ENCODE measurements at places on chromosomes 11 and 22. TPM values are rescaled to one million over a fixed set of nuclear protein-coding genes. Genes with fewer than 3 reads are reported as not detected.

- no peaks in the 10 kb centered on the region for H3K36me3 ChIP-seq
- no peak overlapping the region for H3K27ac ChIP-seq
- H3K4me3 ChIP-seq = no peak overlapping the region
- H3K4me1 ChIP-seq = no peaks in the 10 kb centered on the region
- no peaks in the 10 kb centered on the region for H3K27me3 ChIP-seq
- no peak for DNase-seq
Observed at GRCh38 chr11:70307176-70307575, 36.7 kb downstream of the PPFIA1 start.

DNA sequence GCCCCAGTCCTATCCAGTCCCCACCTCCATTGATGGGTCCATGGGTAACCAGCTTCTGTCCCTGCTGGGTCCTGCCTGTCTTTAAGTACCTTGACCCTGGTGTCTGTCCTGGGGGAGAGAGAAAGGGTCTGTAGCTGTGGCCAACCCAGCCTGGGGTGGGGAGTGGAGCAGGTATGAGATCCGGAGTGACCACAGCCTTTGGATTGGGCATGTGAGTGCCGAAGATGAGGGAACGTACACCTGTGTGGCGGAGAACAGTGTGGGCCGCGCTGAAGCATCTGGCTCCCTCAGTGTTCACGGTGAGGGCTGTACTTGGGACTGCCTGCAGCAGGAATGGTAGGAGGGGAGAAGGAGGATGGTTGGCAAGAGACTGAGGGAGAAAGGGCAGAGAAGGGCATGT lies 5.2 kb downstream of the ROBO3 start:
- H3K4me3 ChIP-seq = no peak overlapping the region
- peaks cover 34% of the 10 kb centered on the region for H3K27me3 ChIP-seq
- H3K4me1 ChIP-seq = no peaks in the 10 kb centered on the region
- no peak for DNase-seq

- DNase-seq = no peak
- H3K36me3 ChIP-seq = no peaks in the 10 kb centered on the region
- no peaks in the 10 kb centered on the region for H3K4me1 ChIP-seq
- H3K27me3 ChIP-seq = no peaks in the 10 kb centered on the region
Observed at GRCh38 chr11:122393209-122393860, 262.2 kb upstream of the UBASH3B start.

DNA sequence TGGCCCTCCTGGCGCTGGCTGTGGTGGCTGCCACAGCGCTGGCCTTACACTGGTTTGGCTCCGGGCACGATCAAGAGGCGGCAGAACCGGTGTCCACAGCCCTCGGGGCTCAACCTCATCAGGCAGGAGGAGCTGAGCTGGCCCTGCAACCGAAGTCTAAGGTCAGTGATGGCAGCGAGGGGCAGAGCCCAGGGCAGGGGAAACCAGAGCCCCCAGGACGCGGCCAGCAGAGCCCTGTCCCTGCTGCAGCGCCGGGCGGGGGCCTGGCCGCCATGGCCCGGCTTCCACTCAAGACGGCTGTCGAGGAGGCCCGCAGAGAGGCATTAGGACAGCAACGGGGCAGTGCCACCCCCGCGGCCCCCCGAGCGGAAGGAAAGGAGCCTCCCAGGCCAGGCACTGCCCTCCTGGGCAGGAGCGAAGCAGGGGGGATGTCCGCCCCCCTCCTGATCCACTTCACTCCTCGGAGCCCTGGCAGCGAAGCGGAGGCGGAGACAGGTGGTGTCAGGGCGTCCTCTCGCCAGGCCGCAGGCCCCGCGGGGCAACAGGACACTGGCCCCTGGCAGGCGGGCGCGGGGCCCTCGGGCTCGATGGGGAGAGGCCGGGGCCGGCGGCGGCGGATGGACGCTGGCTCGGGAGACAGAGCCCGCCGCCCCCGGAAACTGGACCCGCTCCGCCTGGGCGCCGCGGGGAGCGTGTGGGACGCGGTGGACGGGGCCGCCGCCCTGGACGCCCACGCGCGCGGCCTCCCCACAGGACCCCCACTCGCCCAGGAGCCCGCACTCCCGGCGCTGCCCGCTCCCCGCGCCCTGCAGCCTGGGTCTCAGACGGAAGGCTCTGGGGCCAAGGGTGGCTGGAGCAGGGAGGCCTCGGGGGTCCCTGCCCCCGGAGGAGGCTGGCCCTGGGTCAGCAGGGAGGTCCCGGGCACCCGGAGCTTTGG lies 895 bp downstream of the KLHDC7B start:
- no peak overlapping the region for H3K4me3 ChIP-seq
- H3K27me3 ChIP-seq = no peaks in the 10 kb centered on the region
- peak; percentile 57 for DNase-seq
- no peaks in the 10 kb centered on the region for H3K4me1 ChIP-seq
- no peaks in the 10 kb centered on the region for H3K36me3 ChIP-seq

DNA sequence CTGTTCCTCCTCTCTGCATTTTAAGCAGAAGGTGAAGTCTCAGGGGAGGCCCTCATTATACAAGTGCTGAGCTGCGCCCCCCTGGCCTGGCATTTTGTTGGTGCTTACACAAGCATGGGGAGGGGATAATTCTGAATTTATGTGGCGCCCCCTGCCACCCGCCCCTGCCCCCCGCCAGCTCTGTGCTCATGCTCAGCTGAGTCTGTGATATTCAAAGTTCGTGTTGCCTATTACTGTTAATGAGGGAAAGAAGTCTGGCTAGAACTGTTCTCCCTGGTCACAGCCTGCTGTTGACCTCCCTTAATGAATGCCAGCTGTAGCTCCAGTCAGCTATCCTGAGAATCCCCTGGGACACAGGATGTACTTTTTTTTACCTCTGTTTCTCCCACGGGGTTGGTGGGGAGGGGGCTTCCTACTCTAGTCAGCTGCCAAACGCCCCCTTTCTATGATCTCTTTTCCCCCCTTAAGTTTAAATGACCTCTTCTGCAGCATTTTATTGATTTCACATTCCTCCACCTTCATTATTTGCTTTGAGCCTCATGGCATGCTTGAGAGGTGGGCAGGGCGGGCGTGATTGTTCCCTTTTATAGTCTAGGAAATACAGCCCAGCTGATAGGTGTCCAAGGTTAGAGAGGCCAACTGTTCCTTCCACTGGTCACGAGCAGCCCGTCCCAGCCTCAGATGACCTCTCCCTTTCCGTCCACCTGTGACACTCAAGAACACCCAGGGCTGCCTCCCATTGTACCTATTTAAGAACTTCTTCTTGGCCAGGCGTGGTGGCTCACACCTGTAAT lies 12.2 kb downstream of the USP2 start:
- peaks cover 38% of the 10 kb centered on the region for H3K4me1 ChIP-seq
- DNase-seq = peak; percentile 87
- no peaks in the 10 kb centered on the region for H3K36me3 ChIP-seq
- no peaks in the 10 kb centered on the region for H3K27me3 ChIP-seq
- peak overlapping the region; percentile 96 for H3K27ac ChIP-seq

DNA sequence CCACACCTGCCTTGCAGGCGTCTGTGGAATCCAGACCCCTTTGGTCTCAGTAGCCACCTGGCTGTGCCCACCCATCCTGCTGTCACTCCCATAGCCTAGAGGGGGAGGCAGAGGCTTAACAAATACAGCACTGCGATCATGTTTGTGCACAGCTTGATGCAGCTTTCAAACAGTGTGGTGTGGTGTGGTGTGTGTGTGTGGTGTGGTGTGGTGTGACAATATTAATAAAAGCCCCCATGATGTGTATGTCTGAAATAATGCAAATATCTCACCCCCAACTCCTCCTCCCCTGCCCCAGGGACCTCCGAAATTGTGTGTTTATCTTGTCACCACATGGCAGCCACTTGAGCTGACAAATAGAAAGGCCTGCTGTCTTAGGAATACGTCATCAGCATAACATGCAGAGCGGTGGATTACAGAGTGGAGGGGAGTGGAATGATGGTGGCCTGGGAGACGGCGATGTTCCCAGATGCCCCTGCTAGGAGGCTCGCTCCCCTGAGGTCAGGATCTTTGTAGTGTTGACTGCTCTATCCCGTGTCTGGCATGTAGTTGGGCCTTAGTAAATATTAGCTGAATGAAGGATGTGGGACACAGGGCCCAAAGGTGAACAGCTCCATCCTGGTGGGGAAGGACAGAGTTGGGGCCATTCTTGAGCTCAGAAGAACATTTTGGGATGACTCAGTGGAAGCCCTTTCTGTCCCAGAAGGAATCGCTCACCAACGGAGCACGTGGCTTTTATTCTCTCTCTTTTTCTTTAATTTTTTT lies 2.8 kb downstream of the PDXP start:
- no peak overlapping the region for H3K4me3 ChIP-seq
- peaks cover 13% of the 10 kb centered on the region for H3K36me3 ChIP-seq
- no peak overlapping the region for H3K27ac ChIP-seq
- H3K27me3 ChIP-seq = no peaks in the 10 kb centered on the region
- H3K4me1 ChIP-seq = peaks cover 39% of the 10 kb centered on the region

DNA sequence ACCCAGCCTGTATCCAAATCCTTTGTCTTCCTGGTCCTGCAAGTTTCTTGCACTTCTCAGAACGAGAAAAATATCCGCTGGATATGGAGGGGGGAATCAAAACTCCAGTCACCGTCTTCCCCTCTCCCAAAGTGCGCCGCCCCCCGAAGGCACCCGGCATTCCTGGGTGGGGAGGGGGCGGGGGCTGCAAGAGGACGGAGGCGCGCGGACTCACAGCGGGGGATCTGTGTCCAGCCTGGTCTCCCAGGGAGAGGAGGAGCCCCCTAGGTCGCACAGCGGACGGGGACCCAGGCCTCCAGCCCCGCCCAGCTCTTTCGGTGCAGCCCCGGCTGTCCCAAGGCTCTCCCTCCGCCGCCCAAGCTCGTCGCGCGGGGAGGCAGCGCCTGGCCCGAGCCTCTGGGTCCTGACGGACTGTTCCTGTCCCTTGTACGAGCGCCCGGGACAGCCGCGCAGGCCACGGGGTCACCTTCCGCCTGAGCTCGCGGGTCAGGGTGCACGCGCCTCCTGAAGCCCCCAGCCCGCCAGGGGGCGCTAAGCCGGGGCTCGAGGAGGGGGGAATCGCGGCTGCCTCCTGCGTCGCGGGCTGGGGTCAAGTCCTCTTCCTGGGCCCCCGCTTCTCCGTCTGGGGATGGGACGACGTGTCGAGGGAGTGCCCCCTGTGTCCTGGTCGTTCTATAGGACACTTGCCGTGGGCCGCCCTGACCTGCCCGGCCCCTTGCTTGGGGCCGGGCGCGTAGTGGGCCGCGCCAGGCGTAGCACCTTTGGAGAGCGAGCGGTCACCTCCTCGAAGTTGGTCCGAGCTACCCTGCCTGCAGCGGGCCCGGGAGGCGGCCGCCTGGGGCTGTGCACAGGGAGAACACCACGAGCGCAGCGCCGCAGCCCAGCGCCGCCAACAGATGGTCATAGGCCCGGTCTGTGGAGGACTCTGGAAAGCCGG lies 2.4 kb upstream of the WNT11 start:
- peak overlapping the region; percentile 66 for H3K4me3 ChIP-seq
- peak overlapping the region; percentile 90 for H3K27ac ChIP-seq
- no peaks in the 10 kb centered on the region for H3K36me3 ChIP-seq
- H3K27me3 ChIP-seq = no peaks in the 10 kb centered on the region

DNA sequence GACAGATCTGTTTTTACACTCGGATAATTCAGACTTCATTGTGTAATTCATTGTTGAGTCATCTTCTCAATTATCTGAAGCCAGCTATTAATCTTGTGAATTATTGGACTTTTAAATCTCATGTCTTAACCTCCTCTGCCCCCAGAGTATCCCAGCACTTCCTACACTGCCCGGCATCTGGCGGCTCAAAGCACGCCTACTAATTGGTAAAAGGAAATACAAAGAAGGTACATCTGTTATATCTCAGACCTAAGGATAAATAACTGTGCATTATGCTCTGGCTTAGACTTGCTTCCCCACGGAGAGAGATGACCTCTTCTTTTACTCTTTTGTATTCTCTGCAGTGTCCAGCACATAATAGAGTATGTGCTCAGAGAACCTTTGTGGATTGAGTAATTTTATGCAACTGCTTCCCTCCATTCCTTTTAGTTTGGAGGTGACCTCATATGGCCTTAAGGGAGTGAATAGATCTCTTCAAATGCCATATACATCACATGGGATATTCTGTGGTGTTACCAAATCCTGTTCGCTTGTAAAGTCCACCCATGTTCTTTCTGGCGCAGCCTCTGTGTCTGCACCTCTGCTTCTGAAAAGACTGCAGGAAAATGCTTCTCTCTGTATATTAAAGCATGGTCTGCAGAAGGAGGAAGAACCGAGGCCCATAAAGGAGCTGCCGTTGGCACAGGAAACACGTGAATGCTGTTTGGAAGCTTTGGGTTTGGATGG lies 125.6 kb upstream of the SORL1-AS1 start:
- no peak overlapping the region for H3K4me3 ChIP-seq
- no peak overlapping the region for H3K27ac ChIP-seq
- DNase-seq = no peak
- H3K27me3 ChIP-seq = no peaks in the 10 kb centered on the region

DNA sequence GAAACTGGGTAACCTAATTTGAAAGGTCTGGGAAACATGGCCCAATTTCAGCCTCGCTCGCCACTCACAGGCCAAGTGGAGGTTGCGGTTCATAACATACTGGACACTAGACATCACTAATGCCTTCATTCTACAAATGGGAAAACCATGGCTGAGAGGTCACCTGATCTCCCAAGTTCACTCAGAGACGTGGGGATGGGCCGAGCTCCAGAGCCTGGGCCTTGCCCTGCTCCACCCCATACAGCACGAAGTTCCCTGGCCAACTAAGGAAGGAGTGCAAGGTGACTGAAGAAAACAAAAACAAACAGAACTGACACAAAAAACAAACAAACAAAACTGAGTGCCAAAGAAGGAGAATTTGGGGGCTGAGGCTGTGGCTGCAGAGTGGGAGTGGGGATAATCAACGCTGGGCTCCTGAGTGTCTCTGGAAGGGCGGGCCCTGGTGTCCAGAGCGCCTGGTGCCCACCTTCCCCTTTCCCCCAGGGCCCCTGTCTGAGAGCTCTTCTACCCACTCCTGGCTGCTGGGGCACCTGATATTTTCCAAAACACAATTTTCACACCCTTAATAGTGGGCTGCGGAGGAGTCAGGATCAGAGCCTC lies 46.5 kb upstream of the ADA2 start:
- no peaks in the 10 kb centered on the region for H3K36me3 ChIP-seq
- H3K27ac ChIP-seq = no peak overlapping the region
- H3K4me1 ChIP-seq = no peaks in the 10 kb centered on the region
- no peak for DNase-seq
- no peaks in the 10 kb centered on the region for H3K27me3 ChIP-seq

DNA sequence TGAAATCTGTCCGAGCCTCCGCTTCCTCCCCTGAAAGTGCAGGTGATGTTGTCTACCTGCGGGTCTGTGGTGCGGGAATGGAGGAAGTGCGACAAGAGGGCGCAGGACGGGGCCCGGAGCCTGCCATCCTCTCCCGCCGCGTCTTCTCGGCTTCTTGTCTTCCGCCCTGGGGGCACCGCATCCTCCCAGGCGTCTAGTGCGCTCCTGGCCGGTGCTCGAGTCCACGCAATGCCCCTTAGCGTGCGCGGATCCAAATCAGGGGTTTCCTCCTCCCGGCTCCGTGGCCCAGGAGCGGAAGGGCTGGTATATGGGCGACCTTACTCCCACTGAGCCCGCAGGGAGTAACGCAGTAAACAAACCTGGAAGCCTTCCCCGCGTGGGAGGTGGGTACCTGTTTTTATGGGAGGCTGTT lies 405 bp downstream of the SFI1 start:
- peak; percentile 52 for DNase-seq
- H3K4me3 ChIP-seq = peak overlapping the region; percentile 93
- H3K27me3 ChIP-seq = no peaks in the 10 kb centered on the region
- H3K4me1 ChIP-seq = no peaks in the 10 kb centered on the region
- H3K27ac ChIP-seq = no peak overlapping the region

HBG1 gene
- total RNA-seq = not detected

DEFB131B gene
- not detected for total RNA-seq

ADORA2A gene
- total RNA-seq = 2.0 TPM

LRRC75B gene
- total RNA-seq = 27.2 TPM

NRIP3 gene
- not detected for total RNA-seq

DCDC1 gene
- 1.9 TPM for total RNA-seq
